NCI-H1436 treated with DMSO at 0.1 percent for 48 hours (cell line): ENCODE measurements at places on chromosomes 16 and 17.
A peak's percentile ranks its signal among the peaks of the same experiment; 100 is the strongest.

DNA sequence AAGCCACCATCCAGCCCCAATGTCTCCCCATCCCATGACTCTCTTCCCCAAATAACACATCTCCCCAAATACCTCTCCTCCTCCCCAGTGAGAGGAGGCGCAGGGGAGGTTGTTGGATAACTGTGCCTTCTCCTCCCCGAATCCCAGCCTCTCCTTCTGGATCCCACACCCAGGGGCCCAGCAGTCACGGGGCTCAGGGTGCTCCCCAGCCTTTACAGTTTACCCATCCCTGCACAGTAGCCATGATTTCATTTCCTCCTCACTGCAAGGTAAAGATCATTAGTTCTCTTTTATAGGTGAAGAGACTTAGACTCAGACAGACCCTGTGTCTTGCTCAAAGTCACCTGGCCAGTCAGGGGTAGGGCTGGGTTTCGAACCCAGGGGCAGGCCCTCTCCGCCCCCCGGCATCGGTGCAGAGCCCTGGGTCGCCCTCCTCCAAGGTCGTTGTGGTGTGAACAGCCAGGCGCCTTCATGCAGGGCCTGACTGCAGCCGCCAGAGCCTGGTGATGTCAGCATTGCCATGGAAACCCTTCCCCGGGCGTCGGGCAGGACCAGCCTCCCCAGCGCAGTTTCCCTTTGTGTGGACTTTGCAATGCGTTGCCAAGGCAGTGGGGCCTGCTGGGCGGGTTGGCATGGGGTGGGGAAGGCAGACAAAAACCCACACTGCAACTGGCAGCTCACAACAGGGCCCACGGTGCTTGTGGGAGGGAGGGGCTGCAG lies 53.3 kb upstream of the TOB1 start:
- peak; percentile 97 for DNase-seq

- DNase-seq, result no peak
These were observed 37.1 kb downstream of the MRC2 start for GRCh38 chr17:62664336-62665120.

GRCh38 chr16:69554495-69554894 lies 11.3 kb upstream of the NFAT5 start:
- no peak for DNase-seq

GRCh38 chr17:6749519-6749918 lies 6.3 kb upstream of the XAF1 start:
- DNase-seq, result no peak

DNA sequence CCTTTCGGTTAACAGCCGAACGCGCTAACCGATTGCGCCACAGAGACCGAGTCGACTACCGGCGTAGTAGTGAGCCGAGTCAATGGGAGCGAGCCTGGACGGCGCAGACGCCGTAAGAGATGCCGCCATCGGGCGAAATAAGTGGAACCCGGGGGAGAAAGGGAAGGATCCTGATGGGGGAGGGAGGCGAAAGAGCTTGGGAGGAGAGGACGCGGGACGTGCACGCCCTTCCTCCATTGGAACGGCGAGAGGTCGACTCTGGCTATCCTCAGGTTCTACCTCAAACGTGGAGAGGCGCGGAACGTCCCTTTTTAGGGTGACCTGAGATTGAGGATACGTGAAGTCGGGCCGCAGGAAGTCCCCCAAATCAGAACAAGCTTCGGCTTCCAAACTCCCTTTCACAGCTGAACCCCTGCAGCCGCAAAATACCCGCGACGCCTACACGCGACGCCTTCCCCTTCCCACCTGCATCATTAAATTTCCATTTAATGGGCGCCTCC lies 683 bp upstream of the PSMB3 start:
- DNase-seq, result no peak

- no peak for DNase-seq
These were observed 23.6 kb upstream of the DNAI2 start for GRCh38 chr17:74250324-74250995.
